GM13977 (cell line): ENCODE measurements at places on chromosomes 11 and 22.
A peak's percentile ranks its signal among the peaks of the same experiment; 100 is the strongest.

DNA sequence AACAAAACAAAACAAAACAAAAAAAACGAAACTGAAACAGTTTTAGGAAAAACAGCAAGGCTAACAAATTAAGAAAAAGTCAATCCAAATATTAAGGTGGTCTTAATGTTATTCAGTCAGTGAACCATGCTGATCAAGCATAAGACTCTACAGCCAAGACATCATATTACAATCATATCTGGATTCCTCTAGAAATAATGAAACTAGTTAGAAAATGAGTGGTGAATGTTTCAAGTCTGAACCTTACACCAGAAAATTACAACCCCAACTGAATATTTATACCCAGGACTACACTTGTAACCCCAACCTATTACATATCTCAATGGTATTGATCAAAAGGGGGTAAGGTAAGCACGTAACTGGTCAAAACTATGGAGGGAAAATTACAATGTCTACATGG, 48.8 kb downstream of the ACAT1 start:
- peak; percentile 25 for DNase-seq

DNA sequence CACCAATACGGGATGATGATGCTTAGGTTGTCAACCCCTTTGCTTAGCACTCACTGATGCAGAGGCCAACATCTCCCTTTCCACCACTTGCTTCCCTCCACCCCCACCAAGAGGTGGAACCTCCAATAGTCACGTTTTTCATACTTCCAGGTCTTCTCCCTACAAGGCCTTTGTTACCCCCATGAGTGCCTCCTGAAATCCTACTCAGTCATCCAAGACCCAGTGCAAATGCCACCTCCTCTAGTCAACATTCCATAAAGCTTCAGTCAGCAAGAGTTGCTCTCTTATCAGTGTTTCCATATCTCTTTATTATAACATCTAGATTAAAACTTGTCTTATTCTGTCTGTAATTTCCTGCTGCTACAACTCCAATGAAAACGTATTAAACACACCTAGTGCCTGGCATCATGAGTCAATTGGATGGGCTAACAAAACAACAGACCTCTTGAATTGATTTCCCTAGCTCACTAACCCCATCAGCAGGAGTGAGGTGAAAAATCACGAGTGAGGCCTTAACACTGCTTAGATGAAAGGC, 370.7 kb upstream of the CCDC90B start:
- no peak for DNase-seq

GRCh38 chr11:110200241-110200640, 96.2 kb downstream of the RDX start:
- DNase-seq: no peak

DNA sequence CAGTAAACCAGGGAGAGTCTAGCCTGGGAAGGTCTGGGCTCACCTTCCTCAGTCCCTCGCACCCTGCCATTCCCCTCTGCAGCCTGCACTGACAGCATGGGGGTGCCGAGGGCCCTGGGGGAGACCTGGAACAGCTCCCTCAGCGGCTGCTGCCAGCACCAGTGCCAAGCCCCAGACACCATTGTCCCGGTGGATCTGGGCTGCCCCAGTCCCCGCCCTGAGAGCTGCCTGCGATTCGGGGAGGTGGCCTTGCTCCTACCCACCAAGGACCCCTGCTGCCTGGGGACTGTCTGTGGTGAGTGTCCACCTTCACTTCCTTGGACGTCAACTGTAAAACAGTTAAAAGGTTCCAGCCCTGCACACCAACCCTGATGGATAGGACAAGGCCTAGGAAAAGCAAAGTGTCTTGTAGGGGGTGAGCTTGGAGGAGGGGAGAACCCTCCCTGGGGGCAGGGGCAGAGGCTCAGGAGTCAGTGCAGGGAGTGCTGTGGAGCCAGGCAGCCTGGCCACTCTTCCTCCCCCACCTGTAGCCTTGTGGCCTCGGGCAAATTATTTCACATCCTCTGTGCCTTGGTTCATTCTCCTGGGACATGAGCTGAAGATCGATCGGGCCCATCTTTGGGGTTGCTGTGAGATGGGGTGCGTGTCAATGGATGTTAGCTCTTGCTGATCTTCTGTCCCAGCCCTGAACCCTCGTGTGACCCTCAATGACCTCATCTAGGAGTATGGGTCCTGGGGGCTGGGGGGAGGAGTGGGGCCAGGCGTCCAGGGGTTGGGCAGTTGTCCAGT, 85.2 kb upstream of the MYOD1 start:
- DNase-seq: no peak

- DNase-seq: no peak
Observed at GRCh38 chr11:134048028-134048427, 20.8 kb upstream of the JAM3 start.
